ENCODE measurements at places on chromosomes 11 and 22.

DNA sequence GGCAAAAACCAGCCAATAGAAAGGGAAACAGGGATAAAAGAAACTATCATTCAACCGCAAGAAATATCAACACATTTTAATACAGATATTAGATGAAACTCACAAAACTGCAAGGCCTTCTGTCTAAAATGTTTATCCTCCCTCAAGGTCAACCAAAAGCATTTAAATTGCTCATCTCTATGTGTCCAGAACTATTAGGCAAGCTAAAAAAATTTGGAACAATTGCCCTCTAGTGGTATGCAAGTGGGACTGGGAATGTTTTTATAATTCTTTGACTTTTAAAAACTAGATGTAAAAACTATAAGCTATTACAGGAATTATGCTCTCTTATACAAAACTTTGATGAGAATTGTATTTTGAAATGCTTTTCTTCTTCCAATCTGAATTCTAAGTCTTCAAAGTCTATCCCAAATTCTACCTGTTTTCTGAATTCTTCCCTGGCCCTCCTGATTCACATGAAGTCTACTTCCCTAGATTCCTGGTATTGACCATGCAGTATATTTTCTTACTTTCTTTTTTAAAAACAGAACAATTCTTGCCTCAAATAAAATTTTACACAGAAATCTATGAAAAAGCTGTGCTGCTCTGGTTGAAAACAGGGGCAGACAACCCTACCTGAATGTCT lies 4.9 kb downstream of the CWC15 start:
- no peak overlapping the region for H3K27ac ChIP-seq
- no peak for DNase-seq
- H3K27me3 ChIP-seq, result no peaks in the 10 kb centered on the region
- peaks cover 42% of the 10 kb centered on the region for H3K36me3 ChIP-seq
- no peak overlapping the region for H3K4me3 ChIP-seq
- peaks cover 19% of the 10 kb centered on the region for H3K4me1 ChIP-seq

- H3K27me3 ChIP-seq, result no peaks in the 10 kb centered on the region
- H3K36me3 ChIP-seq, result no peaks in the 10 kb centered on the region
- no peak overlapping the region for H3K27ac ChIP-seq
- peaks cover 4% of the 10 kb centered on the region for H3K4me1 ChIP-seq
- no peak for DNase-seq
- H3K4me3 ChIP-seq, result no peak overlapping the region
Measured at GRCh38 chr22:39651053-39651996, 80.8 kb downstream of the CACNA1I start.

DNA sequence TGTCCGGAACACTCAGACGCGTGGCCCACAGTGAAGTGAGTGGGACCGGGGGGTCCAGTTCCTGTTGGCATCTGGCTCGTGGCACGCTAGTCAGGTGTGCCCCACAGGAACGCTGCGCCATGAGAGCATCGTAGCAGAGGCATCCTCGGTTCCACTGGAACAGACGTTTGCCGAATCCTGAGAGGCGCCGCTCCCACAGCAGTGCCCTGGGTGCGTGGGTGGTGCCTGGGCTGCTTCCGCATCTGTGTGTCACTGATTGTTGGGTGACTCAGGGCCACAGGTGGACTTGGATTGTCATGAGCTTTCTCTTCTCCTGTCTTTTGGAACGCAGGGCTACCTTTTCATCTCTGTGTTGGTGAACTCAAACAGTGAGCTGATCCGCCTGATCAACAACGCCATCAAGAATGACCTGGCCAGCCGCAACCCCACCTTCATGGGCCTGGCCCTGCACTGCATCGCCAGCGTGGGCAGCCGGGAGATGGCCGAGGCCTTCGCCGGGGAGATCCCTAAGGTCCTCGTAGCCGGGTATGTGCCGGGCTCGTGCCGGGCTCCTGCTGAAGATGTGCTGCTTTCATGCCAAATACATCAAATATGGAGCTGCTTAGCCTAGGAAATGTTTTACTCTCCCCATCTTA lies 46.2 kb downstream of the AP2A2 start:
- no peak overlapping the region for H3K4me3 ChIP-seq
- no peaks in the 10 kb centered on the region for H3K27me3 ChIP-seq
- peaks cover 11% of the 10 kb centered on the region for H3K36me3 ChIP-seq
- H3K27ac ChIP-seq, result no peak overlapping the region

- H3K27me3 ChIP-seq, result peaks cover 2% of the 10 kb centered on the region
- DNase-seq, result no peak
- H3K36me3 ChIP-seq, result no peaks in the 10 kb centered on the region
- no peak overlapping the region for H3K4me3 ChIP-seq
Measured at GRCh38 chr11:116731097-116731761, 41.6 kb downstream of the BUD13 start.

DNA sequence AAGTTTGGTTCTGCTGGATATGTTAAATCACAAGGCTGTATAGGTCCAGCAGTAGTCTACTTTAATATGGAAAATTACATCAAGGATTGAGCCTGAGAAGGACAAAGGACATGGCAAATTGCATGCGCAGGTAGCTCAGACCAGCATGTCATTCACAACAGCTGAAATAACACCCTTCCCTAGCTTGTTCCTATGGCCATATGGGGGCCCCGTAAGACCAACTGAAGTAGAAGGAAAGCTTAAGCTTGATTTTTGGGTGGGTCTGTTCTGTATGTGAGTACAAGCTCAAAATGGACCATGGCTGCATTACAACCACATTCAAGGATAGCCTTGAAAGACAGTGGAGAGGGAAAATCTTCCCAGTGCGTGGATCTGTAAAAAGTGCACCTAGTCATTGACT lies 20.6 kb upstream of the PDE3B start:
- H3K27me3 ChIP-seq, result no peaks in the 10 kb centered on the region
- no peak for DNase-seq
- peaks cover 5% of the 10 kb centered on the region for H3K36me3 ChIP-seq
- no peak overlapping the region for H3K4me3 ChIP-seq
- no peak overlapping the region for H3K27ac ChIP-seq

GRCh38 chr22:24120044-24120443 lies 61.2 kb upstream of the SUSD2 start:
- no peaks in the 10 kb centered on the region for H3K27me3 ChIP-seq
- DNase-seq, result no peak
- peaks cover 11% of the 10 kb centered on the region for H3K36me3 ChIP-seq
- H3K4me3 ChIP-seq, result no peak overlapping the region

DNA sequence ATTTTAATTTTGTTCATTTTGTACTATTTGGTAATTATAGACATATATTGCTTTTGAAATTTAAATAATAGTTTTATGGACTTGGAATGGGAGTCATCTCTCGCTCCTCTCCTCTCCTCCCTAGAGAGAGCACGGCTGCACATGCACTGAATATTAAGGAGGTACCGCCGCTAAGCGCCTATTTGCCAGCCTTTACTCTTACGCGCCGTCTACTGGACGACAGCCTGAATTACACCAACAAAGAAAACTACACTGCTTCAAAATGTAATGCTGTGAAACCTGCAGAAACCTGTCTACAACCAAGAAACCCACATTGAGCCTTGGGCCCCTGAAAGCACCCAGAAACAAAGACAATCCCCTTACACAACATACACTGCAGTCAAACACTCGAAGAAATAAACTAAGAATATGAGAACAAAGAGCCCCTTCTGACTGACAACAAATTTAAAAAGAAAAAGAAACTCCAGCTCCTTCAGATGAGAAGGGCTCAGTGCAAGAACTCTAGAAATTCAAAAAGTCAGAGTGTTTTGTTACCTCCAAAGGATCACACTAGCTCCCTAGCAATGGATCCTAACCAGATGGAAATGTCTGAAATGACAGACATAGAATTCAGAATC lies 737.2 kb downstream of the LRRC4C start:
- DNase-seq, result peak; percentile 5
- no peak overlapping the region for H3K27ac ChIP-seq
- H3K36me3 ChIP-seq, result no peaks in the 10 kb centered on the region

- no peak for DNase-seq
- H3K4me3 ChIP-seq, result no peak overlapping the region
- H3K27me3 ChIP-seq, result peaks cover 4% of the 10 kb centered on the region
- no peak overlapping the region for H3K27ac ChIP-seq
Measured at GRCh38 chr11:107770551-107770951, 58.7 kb upstream of the SLN start.

DNA sequence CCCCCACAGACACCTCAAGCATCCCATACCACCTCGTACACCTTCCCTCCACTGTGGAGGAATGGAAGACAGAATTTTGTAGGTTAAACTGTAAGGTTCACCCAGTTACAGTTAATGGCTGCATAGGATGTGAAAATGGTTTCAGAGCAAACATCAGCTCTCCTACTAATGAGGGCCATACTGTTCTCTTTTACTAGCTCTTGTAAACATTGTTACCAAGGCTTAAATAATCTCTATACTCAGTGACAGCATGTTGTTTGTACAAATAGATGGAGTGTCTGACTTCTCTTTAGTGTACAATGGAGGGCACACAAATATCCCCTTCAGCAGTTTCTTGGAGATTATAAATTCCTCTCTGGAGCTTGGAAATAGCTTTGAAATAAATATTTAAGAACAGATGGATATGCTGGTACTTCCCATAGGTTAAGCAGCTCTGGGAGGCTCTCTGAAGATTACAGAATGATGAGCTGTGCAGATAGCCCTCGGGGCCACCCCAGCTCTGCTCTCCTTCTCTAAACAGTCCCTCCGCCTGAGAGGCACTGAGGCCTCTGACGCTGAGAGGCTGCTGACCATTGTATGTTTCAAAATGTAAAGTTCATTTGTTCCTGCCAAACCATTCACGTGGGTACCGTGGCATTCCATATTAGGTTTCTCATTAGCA lies 25.7 kb downstream of the TTC12 start:
- no peaks in the 10 kb centered on the region for H3K27me3 ChIP-seq
- no peak for DNase-seq
- no peaks in the 10 kb centered on the region for H3K4me1 ChIP-seq
- no peak overlapping the region for H3K4me3 ChIP-seq
- H3K27ac ChIP-seq, result no peak overlapping the region

GRCh38 chr22:20080445-20080775 lies 369 bp downstream of the DGCR8 start:
- peak overlapping the region; percentile 73 for H3K27ac ChIP-seq
- peaks cover 42% of the 10 kb centered on the region for H3K4me1 ChIP-seq
- DNase-seq, result peak; percentile 67
- peak overlapping the region; percentile 88 for H3K4me3 ChIP-seq
- peaks cover 7% of the 10 kb centered on the region for H3K36me3 ChIP-seq

DNA sequence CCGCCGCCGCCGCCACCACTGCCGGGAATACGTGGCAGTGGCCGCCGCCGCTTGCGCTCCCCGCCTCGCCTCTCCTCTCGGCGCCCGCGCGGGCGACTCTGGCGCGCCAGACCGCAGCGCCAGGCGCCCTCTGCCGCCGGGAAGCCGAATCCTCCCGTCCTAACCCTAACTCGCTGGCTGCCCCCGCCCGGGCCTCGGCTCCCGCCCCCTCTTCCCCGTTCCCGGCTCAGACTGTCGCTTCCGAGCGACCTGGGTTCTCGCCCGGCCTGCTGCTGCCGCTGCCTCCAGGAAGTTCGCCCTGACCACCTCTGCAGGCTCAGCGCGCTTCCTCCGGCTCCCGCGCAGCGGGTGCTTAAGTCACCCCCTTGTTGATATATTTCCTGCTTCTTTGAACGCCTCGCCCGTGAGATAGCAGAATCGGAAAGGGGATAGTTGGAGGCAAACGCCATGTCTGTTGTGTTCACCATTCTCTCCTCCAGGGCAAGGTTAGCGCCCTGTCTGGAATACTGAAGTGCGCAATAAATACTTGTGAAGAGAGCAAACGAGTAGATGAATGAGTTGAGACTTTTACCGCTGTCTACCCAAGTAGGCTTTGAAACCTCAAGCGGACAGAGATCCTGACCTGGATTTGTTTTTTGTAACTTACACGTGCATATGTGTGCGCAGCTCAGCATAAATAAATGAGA lies at the start of gene SMCO4:
Gene SMCO4 (minus strand): TSS at position 100 of the 686 bp plus-strand sequence. CDS start 64,202 bp downstream, outside the sequence.
- peak within 1 kb of the TSS; percentile 82 for H3K27ac ChIP-seq
- H3K27me3 ChIP-seq, result no peaks in the 10 kb centered on the region
- peak; percentile 84 for DNase-seq
- H3K36me3 ChIP-seq, result no peaks in the 10 kb centered on the region
- peak within 1 kb of the TSS; percentile 87 for H3K4me3 ChIP-seq

- H3K27me3 ChIP-seq, result no peaks in the 10 kb centered on the region
- no peak for DNase-seq
- H3K4me3 ChIP-seq, result no peak overlapping the region
- H3K4me1 ChIP-seq, result peaks cover 1% of the 10 kb centered on the region
- H3K36me3 ChIP-seq, result no peaks in the 10 kb centered on the region
Measured at GRCh38 chr11:63694596-63694995, 13.3 kb downstream of the RTN3 start.

GRCh38 chr11:130428316-130429119 lies at the start of gene ADAMTS8:
TSS of gene ADAMTS8 (minus strand) at chr11:130428609. CDS start at chr11:130428286, 323 bp downstream.
- H3K27me3 ChIP-seq, result peaks cover 45% of the 10 kb centered on the region
- H3K27ac ChIP-seq, result no peak within 1 kb of the TSS
- peak within 1 kb of the TSS; percentile 42 for H3K4me3 ChIP-seq
- DNase-seq, result no peak

DNA sequence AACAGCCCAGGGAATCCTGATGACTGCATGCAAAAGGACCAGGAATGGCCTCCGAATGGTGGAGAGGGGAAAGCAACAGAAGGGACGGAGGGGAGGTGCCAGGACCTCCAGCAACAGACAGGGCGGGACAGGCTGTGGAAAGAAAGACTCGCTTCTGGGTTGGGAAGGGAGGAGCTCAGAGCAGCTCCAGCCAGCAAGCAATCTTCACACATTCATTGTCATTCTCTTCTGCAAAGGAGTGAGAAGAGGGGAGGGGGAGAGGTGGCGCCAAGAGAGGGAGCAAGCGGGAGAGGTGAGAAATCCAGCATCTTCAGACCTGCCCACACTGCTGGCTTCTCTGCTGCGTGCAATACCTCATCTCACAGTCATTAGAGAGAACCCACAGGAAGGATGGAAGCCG lies 509.0 kb downstream of the BUD13 start:
- H3K36me3 ChIP-seq, result no peaks in the 10 kb centered on the region
- no peak for DNase-seq

- no peak overlapping the region for H3K4me3 ChIP-seq
- no peak for DNase-seq
- no peaks in the 10 kb centered on the region for H3K27me3 ChIP-seq
- peak overlapping the region; percentile 46 for H3K27ac ChIP-seq
- peaks cover 65% of the 10 kb centered on the region for H3K36me3 ChIP-seq
Measured at GRCh38 chr22:36317658-36318271, 64.8 kb downstream of the APOL1 start.

- peaks cover 15% of the 10 kb centered on the region for H3K4me1 ChIP-seq
- H3K36me3 ChIP-seq, result no peaks in the 10 kb centered on the region
- DNase-seq, result no peak
- H3K4me3 ChIP-seq, result no peak overlapping the region
- H3K27ac ChIP-seq, result no peak overlapping the region
Measured at GRCh38 chr22:27245056-27245455, 556.5 kb downstream of the MN1 start.

DNA sequence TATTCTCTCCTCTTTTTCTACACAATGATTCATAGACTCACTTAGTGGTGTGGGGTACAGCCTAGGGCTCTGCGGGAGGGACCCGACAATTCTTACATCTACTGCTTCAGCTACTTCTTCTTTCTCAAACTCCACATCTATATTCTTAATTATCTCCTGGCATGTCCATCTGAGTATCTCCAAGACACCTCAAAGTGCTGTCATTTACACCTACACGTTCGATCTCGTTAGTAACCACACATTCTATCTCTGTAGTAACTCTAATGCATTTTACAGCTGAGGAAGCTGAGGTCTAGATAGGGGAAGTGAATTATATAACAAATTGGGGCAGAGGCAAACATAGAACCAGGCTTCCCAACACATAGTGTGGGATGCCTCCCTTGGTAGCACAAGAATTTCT lies 27.7 kb upstream of the RRM1 start:
- H3K4me1 ChIP-seq, result peaks cover 65% of the 10 kb centered on the region
- no peak for DNase-seq
- no peak overlapping the region for H3K27ac ChIP-seq
- peaks cover 10% of the 10 kb centered on the region for H3K36me3 ChIP-seq
- H3K4me3 ChIP-seq, result no peak overlapping the region
- no peaks in the 10 kb centered on the region for H3K27me3 ChIP-seq

- no peak for DNase-seq
- peaks cover 21% of the 10 kb centered on the region for H3K4me1 ChIP-seq
- no peak overlapping the region for H3K4me3 ChIP-seq
- no peaks in the 10 kb centered on the region for H3K36me3 ChIP-seq
Measured at GRCh38 chr11:86438685-86439084, 64.0 kb downstream of the CCDC81 start.

Measured in activated naive CD4-positive, alpha-beta T cell treated with anti-CD3 and anti-CD28 coated beads for 36 hours (primary cell).